ENCODE measurements at places on chromosomes 1 and 21. TPM values are rescaled to one million over a fixed set of nuclear protein-coding genes. Genes with fewer than 3 reads are reported as not detected.

Gene AHCTF1
- total RNA-seq = 34.9 TPM

Gene MATN1
- total RNA-seq = 0.24 TPM

Gene FCN3
- not detected for total RNA-seq

Gene EDARADD
- 14.8 TPM for total RNA-seq

Gene CYP4A22
- not detected for total RNA-seq

Gene RNASEL
- 5.0 TPM for total RNA-seq

Gene ADARB1
- total RNA-seq = 20.7 TPM

Gene SELENBP1
- 20.5 TPM for total RNA-seq

Gene LMOD1
- total RNA-seq = 0.52 TPM

Gene SIPA1L2
- total RNA-seq = 45.6 TPM

GRCh38 chr1:30808067-30808662 is 50.6 kb upstream of the LAPTM5 start:
- peaks cover 56% of the 10 kb centered on the region for H3K4me1 ChIP-seq
- peaks cover 49% of the 10 kb centered on the region for H3K27me3 ChIP-seq
- H3K36me3 ChIP-seq = no peaks in the 10 kb centered on the region
- H3K27ac ChIP-seq = no peak overlapping the region

GRCh38 chr1:44412601-44413000 is 7.5 kb downstream of the RNF220 start:
- no peak overlapping the region for H3K4me3 ChIP-seq
- DNase-seq = no peak

DNA sequence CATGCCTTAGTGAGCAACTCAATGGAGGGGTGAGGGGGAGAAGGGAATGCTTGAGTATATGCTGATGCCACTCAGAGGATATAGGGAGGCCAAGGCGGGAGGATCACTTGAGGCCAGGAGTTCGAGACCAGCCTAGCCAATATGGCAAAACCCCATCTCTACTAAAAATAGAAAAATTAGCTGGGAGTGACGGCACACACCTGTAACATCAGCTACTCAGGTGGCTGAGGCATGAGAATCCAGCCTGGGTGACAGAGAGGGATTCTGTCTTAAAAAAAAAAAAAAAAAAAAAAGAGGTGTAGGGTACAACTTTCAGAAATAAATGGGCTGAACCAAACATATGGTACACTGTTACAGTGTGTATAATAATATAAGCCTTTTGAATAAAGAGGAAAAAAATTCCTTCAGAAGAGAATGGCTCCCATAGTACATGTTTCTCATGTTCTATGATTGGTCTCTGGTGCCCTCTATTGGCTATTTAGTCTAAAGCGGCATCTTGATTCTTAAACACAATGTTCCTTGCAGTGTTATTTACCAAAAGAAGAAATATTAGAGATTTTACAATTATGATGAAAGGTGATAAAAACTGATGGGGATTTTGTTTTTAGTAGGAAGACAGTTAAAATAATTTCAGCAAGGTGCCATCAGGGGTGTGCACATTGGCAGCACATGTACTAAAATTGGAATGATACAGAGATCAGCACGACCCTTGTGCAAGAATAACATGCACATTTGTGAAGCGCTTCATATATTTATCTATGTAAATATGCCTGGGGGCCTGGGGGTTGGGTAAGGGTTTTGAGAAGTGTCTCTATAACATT is 109.8 kb downstream of the PATJ start:
- no peak overlapping the region for H3K4me3 ChIP-seq
- H3K4me1 ChIP-seq = peaks cover 17% of the 10 kb centered on the region
- no peak for DNase-seq

DNA sequence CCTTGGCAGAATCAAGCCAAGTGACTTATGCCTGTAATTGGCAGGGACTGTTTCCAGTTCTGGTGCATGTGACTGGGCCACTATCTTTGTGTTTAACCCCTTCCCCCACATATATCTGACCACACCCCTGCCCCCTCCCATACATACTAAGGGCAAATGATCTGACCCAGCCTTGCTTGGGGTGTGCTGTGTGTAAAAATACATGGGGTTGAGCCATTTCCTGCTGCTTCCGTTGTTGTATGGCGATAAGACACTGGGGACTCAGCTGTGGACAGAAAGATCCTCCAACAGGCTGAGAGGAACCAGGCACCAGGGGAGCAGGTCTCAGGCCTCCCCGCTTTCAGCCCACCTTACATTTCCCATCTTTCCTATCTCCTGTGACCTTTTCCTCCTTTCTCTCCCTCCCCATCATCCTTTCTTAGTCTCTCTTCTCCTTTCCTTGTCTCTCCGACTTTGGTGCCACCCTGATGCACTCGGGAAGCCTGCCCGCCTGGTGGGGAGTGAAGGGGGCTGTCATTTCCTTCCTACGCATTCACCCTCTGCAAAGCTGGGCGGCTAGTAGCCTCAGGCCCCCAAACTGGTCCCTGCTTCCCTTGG is 39.7 kb downstream of the TMCC2 start:
- DNase-seq = no peak
- no peak overlapping the region for H3K4me3 ChIP-seq
- H3K36me3 ChIP-seq = no peaks in the 10 kb centered on the region
- H3K4me1 ChIP-seq = peaks cover 14% of the 10 kb centered on the region
- H3K27ac ChIP-seq = no peak overlapping the region

DNA sequence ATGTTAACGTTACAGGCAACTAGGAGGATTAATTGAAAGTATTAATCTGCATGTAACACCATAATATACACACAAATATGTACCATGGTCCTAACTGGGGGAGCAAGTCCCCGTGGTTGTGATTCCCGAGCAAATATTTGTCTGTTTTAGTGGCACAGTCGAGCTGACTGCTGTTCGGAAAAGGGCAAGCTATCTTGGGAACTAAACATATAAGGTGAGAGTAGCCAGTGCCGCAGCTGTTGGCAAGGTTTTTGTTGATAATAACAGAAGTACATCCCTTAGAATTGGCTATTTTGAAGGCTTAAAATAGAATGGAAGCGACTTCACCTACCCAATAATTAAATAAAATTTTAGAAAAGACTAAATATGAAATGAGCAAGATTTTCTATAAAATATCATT is 45.5 kb downstream of the UCHL5 start:
- H3K36me3 ChIP-seq = no peaks in the 10 kb centered on the region
- H3K27me3 ChIP-seq = no peaks in the 10 kb centered on the region
- peaks cover 5% of the 10 kb centered on the region for H3K4me1 ChIP-seq
- no peak overlapping the region for H3K27ac ChIP-seq
- no peak for DNase-seq

DNA sequence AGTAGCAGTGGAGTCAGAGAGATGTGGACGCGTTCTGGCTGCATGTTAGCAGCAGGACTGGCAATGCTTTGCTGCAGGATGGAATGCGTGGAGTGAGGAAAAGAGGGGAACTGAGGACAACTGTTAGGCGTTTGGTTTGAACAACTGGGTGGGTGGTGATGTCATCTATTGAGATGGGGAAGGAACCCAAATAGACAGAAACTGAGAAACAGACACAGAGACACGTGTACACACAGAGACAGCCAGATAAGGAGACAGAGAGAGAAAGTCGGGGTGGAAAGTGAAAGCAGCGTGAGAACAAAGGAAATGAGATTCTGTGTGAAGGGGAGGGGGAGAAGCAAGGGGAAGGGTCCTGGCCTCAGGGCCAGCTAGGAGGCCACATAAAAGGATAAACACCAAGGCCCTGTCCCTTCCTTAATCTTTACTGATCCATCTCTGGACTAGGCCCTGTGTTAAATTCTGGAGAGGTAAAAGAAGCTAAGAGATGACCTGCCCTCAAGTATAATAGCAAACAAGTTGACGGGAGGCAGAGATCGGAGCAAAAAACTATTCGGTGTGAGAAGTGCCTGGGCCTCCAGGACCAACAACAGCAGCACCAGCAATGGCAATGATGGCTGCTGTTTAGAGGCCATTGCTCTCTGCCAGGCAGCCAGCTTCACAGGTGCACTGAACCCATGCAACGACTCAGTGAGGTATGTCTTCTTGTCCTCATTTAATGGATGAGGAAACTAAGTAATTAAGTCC is 31.6 kb downstream of the VWA5B1 start:
- no peak overlapping the region for H3K27ac ChIP-seq
- H3K4me1 ChIP-seq = peaks cover 20% of the 10 kb centered on the region
- no peak overlapping the region for H3K4me3 ChIP-seq

DNA sequence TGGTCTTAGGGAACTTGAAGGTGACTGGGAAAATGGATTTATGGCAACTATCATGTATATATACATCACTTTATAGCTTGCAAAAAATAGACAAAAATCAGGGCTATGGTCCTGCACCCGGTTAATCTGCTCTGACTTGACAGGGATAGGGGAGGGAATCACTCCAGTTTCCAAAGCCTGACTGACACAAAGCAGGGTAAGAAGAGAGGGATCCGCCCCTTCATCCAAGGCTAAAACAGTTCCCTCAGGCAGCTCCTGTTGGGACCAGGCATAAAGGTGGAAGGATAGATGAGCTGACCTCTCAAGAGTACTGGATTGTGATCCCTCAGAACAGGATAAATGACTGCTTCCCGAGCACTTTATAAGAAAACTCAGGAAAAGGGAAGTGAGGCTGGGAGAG is 1.4 kb downstream of the PBXIP1 start:
- H3K27me3 ChIP-seq = no peaks in the 10 kb centered on the region
- H3K4me3 ChIP-seq = peak overlapping the region; percentile 99
- DNase-seq = no peak
- peaks cover 6% of the 10 kb centered on the region for H3K36me3 ChIP-seq
- H3K27ac ChIP-seq = peak overlapping the region; percentile 97

- no peak overlapping the region for H3K4me3 ChIP-seq
- peaks cover 22% of the 10 kb centered on the region for H3K4me1 ChIP-seq
- H3K27ac ChIP-seq = no peak overlapping the region
- no peaks in the 10 kb centered on the region for H3K36me3 ChIP-seq
Measured at GRCh38 chr1:53550201-53550741, 91.1 kb downstream of the DMRTB1 start.

DNA sequence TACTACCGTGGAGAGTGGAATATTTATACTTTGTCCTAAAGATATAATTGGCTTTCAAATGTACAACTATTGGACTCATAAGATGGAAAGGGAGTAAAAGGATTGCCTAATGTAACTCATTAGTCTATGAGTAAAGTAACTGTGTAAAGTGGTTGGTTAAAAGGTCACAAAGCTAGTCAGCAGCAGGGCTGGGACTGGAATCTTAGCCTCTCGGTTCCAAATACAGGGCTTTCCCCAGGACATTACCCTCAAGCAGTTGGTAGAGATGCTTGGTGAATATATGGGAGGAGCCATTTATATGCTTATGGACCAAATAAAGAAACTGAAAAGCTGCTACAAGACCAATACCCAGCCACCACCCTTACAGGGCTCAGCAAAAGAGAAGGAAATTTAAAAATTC is 283.7 kb downstream of the HLX start:
- H3K27ac ChIP-seq = no peak overlapping the region
- no peak for DNase-seq
- H3K4me3 ChIP-seq = no peak overlapping the region
- no peaks in the 10 kb centered on the region for H3K36me3 ChIP-seq

DNA sequence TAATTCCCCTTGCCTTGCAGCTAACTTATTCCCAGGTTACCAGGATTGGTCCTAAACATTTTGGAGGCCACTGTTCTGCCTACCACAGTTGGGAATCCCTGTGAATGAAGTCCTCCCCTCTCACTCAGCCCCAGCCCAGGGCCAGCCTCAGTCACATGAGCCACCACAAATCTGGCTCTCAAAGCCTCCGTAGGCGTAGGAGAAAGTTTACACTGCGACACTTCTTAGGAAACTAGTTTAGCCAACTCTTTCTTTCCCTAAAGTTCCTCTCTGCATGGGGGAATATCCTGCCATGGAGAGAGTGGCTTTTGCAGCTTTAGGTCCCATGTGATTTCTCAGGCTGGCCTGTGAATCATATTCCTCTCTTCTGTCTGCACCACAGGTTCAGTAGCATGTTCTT is 45.7 kb upstream of the ETV3 start:
- H3K4me1 ChIP-seq = peaks cover 16% of the 10 kb centered on the region
- no peak overlapping the region for H3K27ac ChIP-seq

- H3K4me1 ChIP-seq = peaks cover 10% of the 10 kb centered on the region
- H3K36me3 ChIP-seq = no peaks in the 10 kb centered on the region
- no peak overlapping the region for H3K4me3 ChIP-seq
- H3K27ac ChIP-seq = no peak overlapping the region
- no peak for DNase-seq
Measured at GRCh38 chr1:185440877-185441276, 123.8 kb upstream of the IVNS1ABP start.

- H3K27ac ChIP-seq = no peak overlapping the region
- DNase-seq = no peak
- peaks cover 5% of the 10 kb centered on the region for H3K4me1 ChIP-seq
- H3K27me3 ChIP-seq = no peaks in the 10 kb centered on the region
Measured at GRCh38 chr1:41811051-41811795, 107.5 kb downstream of the HIVEP3 start.

DNA sequence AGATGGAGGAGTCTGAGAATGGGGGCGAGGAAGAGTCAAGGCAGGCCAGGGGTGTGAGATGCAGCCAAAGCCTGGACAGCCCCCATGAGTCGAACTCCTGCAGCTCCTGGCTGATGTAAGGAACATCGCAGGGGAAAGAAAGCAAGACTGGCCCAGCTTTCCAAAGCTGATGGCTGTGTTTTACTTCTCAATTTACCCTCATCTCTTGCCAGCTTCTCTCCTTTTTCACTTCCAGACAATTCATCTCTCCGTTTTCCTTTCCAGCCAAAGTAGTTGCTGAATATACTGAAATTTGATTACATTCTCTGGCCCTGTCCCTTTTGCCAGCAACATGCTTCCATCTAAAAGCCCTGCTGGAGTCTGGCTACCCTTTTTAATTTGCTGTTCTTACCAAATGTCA is 40.0 kb upstream of the UBE2U start:
- H3K27me3 ChIP-seq = peaks cover 14% of the 10 kb centered on the region
- H3K36me3 ChIP-seq = peaks cover 42% of the 10 kb centered on the region
- peaks cover 36% of the 10 kb centered on the region for H3K4me1 ChIP-seq
- no peak overlapping the region for H3K27ac ChIP-seq
- DNase-seq = no peak

DNA sequence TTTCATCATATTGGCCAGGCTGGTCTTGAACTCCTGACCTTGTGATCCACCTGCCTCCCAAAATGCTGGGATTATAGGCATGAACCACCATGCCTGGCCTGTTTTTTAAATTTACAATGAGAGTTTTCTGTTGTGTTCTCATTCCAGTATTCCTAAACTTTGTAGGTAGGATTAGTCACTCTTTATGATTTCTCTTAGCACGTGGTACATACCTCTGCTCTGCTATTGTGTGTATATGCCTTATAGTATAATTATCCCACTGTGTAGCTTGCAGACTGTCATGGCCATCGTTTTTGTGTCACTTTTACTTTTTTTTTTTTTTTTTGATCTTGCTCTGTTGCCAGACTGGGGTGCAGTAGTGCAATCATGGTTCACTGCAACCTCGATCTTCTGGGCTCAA is 14.5 kb downstream of the PATJ start:
- no peak overlapping the region for H3K4me3 ChIP-seq
- no peak overlapping the region for H3K27ac ChIP-seq
- H3K27me3 ChIP-seq = no peaks in the 10 kb centered on the region
- H3K4me1 ChIP-seq = peaks cover 12% of the 10 kb centered on the region
- H3K36me3 ChIP-seq = no peaks in the 10 kb centered on the region
